Right ventricle myocardium inferior (tissue), 1 donor: ENCODE measurements at places on chromosomes 12 and 14.
A peak's percentile ranks its signal among the peaks of the same experiment; 100 is the strongest.

GRCh38 chr12:107444771-107445170, 240.8 kb upstream of the PWP1 start:
- DNase-seq: no peak

DNA sequence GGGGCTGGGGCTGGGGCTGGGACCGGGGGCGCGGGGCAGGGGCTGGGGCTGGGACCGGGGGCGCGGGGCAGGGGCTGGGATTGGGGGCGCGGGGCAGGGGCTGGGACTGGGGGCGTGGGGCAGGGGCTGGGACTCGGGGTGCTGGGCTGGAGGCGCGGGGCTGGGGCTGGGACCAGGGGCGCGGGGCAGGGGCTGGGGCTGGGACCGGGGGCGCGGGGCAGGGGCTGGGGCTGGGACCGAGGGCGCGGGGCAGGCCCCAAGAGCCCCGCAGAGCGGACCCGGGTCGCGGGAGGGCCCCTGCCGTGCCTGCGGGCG, 452 bp downstream of the P2RX2 start:
- no peak for DNase-seq

GRCh38 chr14:96917442-96917963, 120.3 kb downstream of the VRK1 start:
- DNase-seq: no peak

DNA sequence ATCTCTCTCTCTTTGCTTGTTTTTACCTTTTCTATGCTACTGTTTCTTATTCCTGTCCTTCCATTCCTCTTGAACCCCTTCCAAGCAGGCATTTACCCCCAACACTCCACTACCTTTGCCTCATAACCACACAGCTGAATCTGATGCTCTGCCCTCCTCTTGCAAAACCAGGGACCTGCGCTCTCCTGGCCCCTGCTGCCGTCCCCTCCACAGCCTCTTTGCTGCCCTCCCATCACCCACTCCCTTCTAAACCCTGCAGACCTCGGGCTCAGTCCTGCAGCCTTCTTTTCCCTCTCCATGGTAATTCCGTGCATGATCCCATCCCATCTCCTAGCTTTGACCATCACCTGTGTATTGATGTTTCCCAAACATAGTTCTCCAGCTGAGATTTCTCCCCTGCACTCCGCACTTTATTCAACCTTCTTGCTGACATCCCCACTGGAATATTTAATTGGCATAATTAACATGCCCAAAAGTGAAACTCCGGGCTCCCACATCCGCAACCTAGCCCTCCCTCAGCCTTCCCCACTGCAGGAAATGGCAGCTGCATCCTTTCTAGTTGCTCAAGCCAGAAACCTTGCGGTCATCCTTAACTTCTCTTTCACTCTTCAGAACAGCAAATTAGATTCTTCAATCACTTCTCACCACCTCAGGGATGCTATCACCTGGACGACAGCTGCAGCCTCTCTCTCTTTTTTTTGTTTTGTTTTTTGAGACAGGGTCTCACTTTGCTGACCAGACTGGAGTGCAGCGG, 16.0 kb downstream of the FIGNL2 start:
- no peak for DNase-seq

DNA sequence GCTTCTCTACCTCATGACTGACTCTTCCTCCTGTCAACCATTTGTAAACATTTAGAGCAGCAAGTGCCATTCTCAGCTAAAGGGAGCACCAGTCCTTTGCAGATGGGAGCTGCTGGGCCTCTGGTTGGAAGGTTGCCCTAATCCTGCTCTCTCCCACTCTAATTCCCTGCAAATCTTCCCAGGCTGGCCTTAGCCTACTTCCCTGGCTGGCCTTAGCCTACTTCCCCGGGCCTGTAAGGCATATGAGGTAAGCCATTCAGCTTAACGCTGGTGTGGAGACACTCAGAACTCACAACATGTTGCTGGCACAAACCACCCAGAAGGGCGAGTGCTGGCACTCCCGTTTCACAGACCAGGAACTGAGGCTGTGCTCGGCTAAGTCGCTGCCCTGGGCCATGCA, 69.0 kb downstream of the CPSF2 start:
- DNase-seq: no peak

DNA sequence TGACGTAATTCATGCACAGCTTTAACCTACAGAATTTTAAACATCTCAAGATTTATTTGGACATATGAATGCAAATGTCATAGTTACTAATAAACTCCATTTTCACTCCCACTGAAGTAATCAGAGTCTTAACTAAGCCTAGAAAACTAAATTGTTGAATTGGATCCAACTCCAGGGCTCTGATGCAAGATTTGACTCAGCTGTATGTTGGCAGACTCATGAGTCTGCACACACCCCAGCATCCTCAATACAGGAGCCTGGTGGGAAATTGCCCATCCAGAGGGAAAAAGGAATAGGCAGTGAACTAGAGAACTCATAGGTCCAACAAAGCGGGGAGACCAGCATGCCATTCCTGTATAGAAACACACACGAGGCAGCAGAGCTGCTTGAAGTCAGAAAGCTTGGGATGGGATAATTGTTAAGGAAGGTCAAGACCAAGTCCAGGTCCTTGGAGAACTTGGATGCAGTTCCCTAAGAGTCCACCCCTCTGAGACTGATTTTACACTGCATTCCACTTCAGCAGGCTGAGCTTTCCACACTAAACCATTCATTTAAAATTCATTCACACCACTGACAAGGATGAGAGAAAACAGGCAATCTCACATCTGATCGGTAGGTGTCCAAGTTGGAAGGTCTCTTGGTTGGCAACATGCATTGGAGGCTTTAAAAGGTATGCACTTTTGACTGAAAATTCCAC, 14.4 kb downstream of the TMTC1 start:
- DNase-seq: no peak

DNA sequence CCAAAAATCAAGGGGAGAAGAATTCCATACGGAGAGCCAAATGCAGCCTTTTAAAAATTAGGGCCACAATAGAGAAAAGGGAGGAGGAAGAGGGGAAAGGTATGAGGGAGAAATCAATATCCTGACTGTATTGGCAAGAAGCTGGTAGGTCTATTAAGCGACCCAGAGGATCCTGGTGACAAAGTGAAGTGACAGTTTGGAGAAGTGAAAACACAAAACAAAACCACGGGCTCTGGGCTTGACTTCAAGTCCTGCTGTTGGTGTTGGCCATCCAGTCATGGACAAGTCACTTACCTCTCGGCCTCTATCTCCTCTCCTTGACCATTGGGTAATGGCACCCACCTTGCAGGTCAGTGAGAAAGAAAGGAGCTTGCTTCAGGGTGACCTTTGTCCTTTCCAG, 47.0 kb upstream of the KCNA5 start:
- no peak for DNase-seq

DNA sequence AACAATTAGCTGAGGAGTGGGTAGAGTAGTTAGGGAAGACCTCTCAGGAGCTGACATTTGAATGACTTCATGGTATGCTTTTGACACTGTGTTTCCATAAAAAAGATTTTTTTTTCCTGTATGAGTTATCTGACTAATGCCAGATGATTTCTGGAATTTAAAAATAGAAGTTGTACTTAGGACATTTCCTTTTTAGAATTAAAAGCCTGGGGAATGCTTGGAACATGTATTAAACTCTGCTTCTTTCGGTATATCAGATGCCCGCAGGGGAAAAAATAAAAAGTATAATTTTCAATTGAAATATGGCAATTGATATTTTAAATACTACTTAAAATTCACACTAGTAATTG, 41.1 kb downstream of the BRMS1L start:
- DNase-seq: no peak

- DNase-seq: no peak
Measured at GRCh38 chr12:123075646-123076171, 75.2 kb downstream of the PITPNM2 start.

- peak; percentile 83 for DNase-seq
Measured at GRCh38 chr12:56631790-56632700, 1.9 kb upstream of the BAZ2A start.

DNA sequence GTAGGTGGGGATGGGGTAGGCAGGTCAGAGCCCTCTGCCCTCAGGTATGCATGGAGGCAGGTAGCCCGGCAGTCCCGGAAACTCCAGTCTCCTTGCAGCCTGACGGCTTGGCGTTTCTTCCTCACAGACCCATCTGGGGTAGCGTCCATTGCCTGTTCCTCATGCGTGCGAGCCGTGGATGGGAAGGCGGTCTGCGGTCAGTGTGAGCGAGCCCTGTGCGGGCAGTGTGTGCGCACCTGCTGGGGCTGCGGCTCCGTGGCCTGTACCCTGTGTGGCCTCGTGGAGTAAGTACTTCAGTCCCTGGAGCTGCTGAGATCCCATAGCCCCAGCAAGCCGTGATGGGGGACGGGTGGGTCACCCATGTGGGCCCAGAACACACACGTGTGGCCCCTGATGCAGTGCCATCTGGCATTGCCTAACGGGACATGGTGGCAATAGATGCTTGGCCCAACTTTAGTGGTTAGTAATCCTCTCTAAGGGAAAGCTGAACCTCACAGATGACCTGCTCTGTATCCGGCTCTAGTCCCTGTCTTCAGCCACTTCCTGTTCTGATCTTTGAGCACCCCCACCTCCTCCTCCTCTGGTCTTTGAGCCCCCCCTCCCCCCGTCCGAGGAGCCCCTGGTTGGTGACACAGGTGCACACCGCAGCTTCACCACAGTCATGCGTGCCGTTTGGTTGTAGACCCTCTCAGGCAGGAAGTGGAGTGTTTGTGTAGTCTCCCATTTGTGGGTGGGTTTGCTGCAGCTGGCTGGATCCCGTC, 3.7 kb downstream of the SIVA1 start:
- DNase-seq: no peak

- DNase-seq: no peak
Measured at GRCh38 chr12:117742721-117743120, 226.1 kb downstream of the KSR2 start.

GRCh38 chr14:60233251-60233650, 15.8 kb upstream of the PPM1A start:
- no peak for DNase-seq

GRCh38 chr12:107400686-107401447, 284.7 kb upstream of the PWP1 start:
- DNase-seq: no peak

GRCh38 chr14:61780125-61780524, 17.9 kb downstream of the SNAPC1 start:
- DNase-seq: no peak

- no peak for DNase-seq
Measured at GRCh38 chr14:85811340-85811739, 281.4 kb downstream of the FLRT2 start.

- no peak for DNase-seq
Measured at GRCh38 chr14:67984274-67984673, 164.7 kb downstream of the RAD51B start.

GRCh38 chr12:82832096-82832495, 145.4 kb downstream of the TMTC2 start:
- DNase-seq: no peak

DNA sequence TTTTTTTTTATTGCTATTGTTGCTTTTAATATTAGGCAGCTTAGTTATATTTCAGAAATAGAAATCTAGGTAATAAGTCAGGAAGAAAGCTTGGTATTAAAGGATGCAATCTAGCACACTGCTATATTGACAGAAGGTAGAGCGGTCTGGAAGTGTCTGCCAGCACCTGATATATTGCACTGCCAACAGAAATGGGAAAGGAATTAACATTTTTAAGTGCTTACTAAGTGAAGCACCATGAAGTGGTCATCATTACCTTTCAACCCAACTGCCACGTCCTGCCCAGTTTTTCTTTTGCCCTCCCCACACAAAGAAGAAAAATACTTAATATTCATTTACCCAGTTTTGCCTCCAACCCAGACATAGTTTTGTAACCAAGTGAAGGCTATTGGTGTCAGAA, 163.5 kb downstream of the KITLG start:
- no peak for DNase-seq

- DNase-seq: no peak
Measured at GRCh38 chr14:98840091-98840490, 431.9 kb downstream of the BCL11B start.

DNA sequence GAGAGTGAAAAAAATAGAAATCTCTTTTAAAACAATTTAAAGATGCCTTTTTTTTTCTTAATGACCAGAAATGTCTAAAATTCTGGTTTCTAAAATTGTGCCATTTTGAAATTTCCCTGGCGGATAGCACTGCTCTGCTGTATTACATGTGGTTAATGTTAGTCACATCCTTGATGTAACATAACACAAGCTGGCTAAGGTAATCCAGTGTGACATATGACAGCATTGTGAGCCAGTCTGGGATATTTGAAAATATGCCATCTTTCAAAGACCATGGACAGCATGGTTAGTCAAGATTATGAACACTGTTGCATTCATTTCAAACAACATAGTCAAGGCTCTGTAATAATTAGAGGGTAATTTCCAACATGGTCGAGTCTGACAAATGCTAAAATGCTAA, 133.2 kb downstream of the ALX1 start:
- DNase-seq: no peak

GRCh38 chr12:79423560-79423959, 267.2 kb downstream of the PAWR start:
- no peak for DNase-seq

GRCh38 chr12:40158592-40159111, 52.8 kb upstream of the SLC2A13 start:
- no peak for DNase-seq
